ENCODE measurements at places on chromosomes 5 and 9. TPM values are rescaled to one million over a fixed set of nuclear protein-coding genes. Genes with fewer than 3 reads are reported as not detected.

The PCDHB11 gene
- total RNA-seq: 0.18 TPM

The RHOBTB3 gene
- total RNA-seq: 304 TPM

The NRG2 gene
- 0.28 TPM for total RNA-seq

The F2RL2 gene
- 5.4 TPM for total RNA-seq

The CER1 gene
- not detected for total RNA-seq

The VLDLR gene
- 44.7 TPM for total RNA-seq

The PCDHB12 gene
- total RNA-seq: 0.09 TPM

The ITGA1 gene
- 40.2 TPM for total RNA-seq

The TOR4A gene
- total RNA-seq: 13.5 TPM

The PRSS3 gene
- 28.4 TPM for total RNA-seq

The CCNO gene
- not detected for total RNA-seq

The NUTM2G gene
- not detected for total RNA-seq

The SH3GL2 gene
- not detected for total RNA-seq

The PCDHGB2 gene
- total RNA-seq: 2.4 TPM

The GPX3 gene
- total RNA-seq: 35.2 TPM

The FBXL17 gene
- 8.4 TPM for total RNA-seq

The PCDHA10 gene
- 0.28 TPM for total RNA-seq

The HEMGN gene
- not detected for total RNA-seq

The SPINK7 gene
- total RNA-seq: not detected

The ELOVL7 gene
- 0.09 TPM for total RNA-seq

The SV2C gene
- total RNA-seq: not detected

The IFNK gene
- total RNA-seq: not detected

The FYB1 gene
- not detected for total RNA-seq

The FLT4 gene
- 0.37 TPM for total RNA-seq

The PLCXD3 gene
- total RNA-seq: under 0.01 TPM

The GCNT4 gene
- 4.3 TPM for total RNA-seq

The FAXDC2 gene
- total RNA-seq: 6.0 TPM

The SCAI gene
- total RNA-seq: 6.7 TPM

The NRARP gene
- 0.09 TPM for total RNA-seq

The OTULINL gene
- total RNA-seq: 0.09 TPM

The ARSK gene
- total RNA-seq: 8.4 TPM

The SLC35D2 gene
- 17.2 TPM for total RNA-seq

The RECK gene
- 47.4 TPM for total RNA-seq

The MLLT3 gene
- 39.3 TPM for total RNA-seq

The SPINK13 gene
- 2.4 TPM for total RNA-seq

The LHFPL2 gene
- total RNA-seq: 104 TPM

The PCDHGB6 gene
- total RNA-seq: 3.1 TPM

The PCDHA6 gene
- 0.55 TPM for total RNA-seq

The SLC30A5 gene
- total RNA-seq: 95.8 TPM

The HSD17B3 gene
- not detected for total RNA-seq
